ENCODE measurements at places on chromosomes 3 and 15.
A peak's percentile ranks its signal among the peaks of the same experiment; 100 is the strongest.

- DNase-seq, result peak; percentile 85
Observed at GRCh38 chr3:56467108-56467507, 1.2 kb downstream of the ERC2 start.

GRCh38 chr15:84988909-84989644 is 7.4 kb downstream of the PDE8A start:
- DNase-seq, result no peak

- DNase-seq, result no peak
Observed at GRCh38 chr3:87047852-87048251, 56.9 kb upstream of the VGLL3 start.

GRCh38 chr15:39205506-39206371 is 375.1 kb upstream of the THBS1 start:
- no peak for DNase-seq

- DNase-seq, result peak; percentile 38
Observed at GRCh38 chr3:45640091-45640507, 45.5 kb downstream of the LIMD1 start.

DNA sequence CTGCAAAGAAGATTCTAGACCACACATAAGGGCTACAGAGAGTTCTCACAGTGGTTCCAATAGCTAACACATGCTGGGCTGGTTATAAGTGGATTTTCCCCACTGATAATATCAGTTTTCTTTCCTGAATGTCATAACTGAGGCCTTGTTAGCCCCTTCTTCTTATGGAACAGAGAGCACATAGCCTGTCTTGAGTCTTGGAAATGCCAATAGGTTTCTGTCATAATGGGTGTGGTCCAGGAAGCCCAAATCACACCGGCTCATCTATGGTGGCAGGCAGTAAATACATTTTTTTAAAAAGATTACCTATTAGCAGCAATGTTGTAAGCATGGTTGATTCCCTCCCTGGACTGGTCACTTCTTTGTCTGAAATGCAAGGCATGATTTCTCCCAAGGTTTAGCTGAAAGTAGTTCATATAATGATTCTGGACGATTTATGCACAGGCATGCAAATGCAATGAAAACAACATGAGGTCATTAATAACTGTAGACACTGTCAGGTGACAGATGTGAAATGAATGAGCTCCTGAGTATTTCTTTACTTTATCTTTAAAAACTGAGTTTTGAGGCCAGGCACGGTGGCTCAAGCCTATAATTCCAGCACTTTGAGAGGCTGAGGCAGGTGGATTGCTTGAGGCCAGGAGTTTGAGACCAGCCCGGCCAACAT is 67.2 kb upstream of the ATP2C1 start:
- peak; percentile 66 for DNase-seq

DNA sequence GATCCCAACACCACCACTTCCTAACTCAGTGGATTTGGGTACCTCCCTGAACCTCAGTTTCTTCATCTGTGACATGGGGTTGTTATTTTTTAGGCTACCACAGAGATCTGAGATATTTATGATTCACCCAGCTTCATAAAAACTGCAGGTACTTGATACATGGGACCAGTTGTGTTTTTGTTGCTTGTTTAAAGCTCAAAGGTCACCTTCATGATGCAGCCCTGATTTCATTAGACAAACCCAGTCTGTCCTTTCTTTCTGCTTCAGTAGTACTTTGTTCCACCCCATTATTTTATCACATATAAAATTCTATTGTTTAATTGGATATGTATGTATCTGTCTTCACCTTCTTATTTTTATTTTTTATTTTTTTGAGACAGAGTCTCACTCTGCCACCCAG is 57.4 kb upstream of the C15orf61 start:
- no peak for DNase-seq

DNA sequence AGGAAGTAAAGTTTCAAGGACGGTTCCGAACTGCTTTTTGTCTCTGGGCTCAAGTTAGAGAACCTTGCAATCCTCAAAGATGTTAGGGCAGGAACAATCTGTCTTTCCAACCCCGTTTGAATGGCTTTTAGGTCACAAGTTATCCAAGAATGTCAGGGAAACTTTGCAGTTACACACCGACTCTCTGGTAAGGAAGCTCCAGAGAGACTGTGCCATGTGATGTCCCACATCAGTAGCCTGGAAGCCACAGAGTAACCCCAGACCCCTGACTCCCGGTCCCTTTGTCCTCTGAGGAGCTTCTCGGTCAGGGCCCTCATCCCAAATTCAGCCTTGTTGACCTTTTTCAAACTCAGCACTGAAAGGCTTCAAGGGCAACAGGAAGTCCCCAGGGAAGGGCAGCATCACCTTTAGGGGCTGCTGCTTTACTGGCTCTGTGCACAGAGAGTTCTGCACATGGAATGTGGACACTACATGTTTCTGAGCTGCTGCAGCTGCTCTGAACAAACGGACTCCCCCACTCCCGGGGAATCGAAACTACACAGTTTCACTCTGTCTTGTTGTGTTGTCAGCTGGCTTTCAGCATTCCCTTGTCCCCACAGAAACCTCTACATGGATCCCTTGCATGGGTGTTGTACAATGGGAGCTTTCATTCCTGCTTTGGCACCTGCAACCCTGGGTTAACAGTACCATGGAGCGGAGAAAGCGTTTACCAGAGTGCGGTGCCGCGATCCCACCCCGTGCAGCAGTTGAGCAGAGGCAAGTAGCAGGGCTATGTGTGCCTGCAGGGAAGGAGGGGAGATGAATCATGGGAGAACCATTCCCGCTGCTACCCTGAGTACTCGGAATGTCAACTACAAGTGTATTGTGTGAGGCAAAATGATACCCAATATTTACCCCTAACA is 408.2 kb upstream of the THBS1 start:
- DNase-seq, result peak; percentile 51

GRCh38 chr3:187458921-187459320 is 90.7 kb downstream of the RTP4 start:
- DNase-seq, result no peak

DNA sequence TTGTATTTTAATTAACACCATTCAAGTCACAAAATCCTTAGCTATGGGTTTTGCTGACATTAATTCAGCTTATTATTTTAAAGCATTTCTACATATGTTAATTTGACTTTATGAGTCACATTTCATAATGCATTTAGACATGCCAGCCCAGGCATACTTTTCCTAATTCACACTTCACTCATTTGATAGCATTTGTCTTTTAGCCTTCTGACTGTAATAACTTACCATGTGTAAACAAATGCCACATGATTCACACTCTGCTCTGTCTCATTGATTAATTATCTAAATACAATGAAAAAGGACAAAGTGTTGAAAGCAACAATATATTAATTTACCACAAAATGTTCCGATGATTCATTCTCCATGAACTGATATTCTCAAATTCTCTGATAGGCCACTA is 927.8 kb upstream of the EPHA6 start:
- DNase-seq, result no peak

- peak; percentile 72 for DNase-seq
Observed at GRCh38 chr3:4633078-4634004, 140.2 kb downstream of the ITPR1 start.

DNA sequence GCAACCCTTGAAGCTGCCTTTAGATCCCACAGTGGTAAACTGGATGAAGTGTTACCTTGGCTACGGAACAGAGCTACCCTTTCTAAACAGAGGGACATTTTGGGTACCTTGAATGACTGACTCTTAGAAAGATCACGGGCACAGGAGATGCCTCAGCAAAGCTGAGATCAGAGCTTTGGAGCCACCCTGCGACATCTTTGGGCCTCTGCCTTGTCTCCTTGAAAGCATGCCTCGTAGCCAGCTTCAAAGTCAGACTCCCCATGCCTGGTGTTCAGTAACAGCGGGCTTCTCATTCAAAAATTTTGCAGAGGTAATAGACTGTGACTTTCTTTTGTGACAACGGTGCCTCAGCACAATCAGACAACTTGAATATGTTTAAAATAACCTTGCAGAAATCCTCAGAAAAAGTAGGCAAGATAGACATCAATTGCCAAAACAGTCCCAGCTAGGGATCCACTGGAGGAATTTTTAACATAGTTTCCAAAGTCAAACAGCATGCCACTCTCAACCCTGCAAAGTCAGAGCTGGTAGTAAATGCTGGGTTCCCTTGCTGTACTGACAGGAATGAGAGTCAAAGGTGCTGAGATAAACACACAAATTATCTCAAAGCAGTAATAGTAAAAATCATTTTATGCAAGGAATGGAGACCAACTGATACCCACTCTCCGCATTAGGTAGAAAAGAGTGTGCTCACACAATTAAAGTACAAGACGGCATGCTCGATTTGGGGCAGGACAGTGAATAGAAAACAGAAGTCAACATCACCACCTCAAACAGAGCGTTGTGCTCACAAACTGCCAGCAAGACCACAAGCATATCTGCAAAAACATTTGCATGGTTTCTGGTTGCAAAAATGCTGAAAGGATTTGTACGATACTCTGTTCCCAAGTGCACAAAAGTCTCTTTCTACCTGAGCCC is 82.1 kb downstream of the MYO1E start:
- no peak for DNase-seq

GRCh38 chr3:11651477-11651876 is 7.8 kb upstream of the VGLL4 start:
- no peak for DNase-seq

DNA sequence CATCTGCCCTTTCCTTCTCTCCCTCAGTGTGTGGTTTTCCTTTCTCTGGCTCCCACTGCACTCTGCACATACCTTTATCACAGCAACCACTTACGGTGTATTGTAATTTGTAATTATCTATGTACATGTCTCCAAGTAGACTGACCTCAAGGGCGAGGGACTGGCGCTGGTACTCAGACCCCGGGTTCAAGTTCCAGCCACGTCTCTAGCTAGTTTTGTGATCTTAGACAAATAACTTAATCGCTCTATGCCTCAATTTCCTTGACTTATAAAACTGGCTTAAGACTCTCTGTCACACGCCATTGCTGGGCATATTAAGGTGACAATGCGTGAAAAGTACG is 607 bp upstream of the SENP2 start:
- no peak for DNase-seq

DNA sequence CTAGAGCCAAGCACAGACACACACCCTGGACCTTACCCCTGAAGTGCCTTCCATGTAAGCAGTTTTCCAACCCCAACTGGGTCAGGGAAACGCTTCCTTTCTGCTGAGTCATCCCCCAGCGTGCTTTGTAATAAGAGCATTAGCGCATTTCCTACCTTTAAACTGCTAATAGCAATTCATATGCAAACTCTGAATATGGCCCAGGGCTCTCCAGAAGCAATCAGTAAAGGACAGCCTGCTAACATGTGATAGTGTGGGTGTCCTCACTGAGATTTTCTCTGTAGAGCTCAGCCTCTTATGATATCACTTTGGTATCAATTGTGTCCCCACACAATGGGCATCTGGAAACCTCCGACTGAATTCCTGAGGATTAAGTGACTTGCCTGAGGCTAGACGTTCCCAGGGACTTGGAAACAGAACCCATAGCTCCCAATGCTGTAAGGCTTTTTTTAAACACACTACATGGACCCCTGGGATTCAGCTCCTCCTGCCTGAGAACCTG is 5.6 kb downstream of the GABRB3 start:
- no peak for DNase-seq

GRCh38 chr3:104738271-104738670 is 628.4 kb upstream of the ALCAM start:
- no peak for DNase-seq

DNA sequence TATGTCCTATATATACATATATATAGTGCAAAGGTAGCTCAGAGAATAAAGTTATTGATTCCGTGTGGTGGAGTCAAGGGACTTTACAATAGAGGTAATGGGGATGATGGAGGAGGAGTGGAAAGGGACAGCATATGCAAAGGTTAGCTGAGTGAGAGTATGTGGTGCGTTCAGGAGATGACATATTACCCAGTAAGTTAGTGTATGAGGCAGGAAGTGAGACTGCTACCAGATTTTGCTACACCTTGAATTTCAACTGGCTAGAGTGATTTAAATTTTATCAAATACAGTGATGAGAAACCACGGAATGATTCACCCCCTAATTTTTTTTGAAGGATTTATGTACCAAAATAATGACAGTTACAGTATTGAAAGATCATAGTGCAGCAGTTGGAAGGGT is 2.8 kb downstream of the ACTL6A start:
- DNase-seq, result peak; percentile 55

- DNase-seq, result no peak
Observed at GRCh38 chr15:82532991-82533481, 7.2 kb downstream of the RPS17 start.

- DNase-seq, result no peak
Observed at GRCh38 chr3:141383555-141384129, 15.3 kb downstream of the ZBTB38 start.

DNA sequence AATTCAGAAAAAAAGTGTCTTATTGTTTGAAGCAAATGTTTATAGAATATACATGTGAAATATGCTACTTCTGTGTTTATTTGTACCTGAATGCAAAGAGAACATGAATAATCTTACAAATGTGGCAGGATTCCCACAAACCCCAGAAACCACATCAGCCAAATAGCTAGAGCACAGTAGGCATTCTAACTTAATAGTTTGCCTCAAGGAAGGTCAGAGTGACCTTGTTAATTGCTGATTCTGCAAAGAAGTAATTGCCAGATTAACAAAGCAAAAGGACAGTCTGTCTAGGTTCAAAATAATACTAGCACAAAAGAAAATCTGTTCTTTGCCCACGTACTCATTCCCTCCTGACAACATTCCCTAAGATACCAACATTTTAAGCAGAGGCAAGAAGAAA is 604.0 kb downstream of the PYDC2 start:
- DNase-seq, result no peak

DNA sequence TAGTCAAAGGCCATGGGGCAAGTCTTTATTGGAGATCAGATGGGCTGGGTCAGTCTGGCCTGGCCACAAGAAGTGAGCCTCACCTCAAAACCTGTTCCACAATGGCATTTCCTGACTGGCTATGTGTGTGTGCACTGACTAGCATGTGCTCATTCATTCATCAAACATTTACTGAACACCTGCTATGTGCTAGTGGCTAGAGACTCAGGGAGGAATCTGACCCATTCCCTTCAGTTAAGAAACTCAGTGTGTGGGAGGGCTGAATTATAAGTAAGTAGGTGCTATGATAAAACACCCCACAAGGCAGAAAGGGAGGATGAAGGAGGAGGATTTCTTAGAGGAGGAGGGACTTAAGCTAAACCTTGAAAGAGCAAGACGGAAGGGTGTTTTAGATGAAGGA is 5.4 kb upstream of the CGNL1 start:
- DNase-seq, result no peak

- DNase-seq, result no peak
Observed at GRCh38 chr3:5051772-5052171, 70.3 kb upstream of the ARL8B start.

DNA sequence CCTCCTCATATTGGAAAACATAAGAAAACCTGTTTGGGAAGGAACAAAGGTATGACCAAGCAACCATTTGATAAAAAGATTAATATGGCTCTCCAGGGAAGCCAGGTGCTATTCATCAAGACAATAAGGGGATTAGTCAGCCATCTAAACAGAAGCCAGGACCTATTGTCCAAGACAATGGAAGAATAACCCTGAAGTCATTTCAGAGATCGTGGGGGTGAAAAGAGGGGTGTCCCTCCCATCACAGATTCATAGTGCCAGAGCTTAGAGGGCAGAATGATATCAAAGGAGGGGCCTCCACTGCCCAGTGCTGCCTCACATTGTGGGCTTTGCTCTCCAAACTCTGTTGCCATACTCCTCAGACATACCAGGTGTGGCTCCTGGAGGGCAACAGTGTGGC is 73.5 kb downstream of the DAPK2 start:
- DNase-seq, result no peak

- DNase-seq, result no peak
Observed at GRCh38 chr3:40681658-40682055, 156.9 kb downstream of the ZNF621 start.

Measured in HT1080 (cell line).